ENCODE measurements at places on chromosomes 5 and 9. TPM values are rescaled to one million over a fixed set of nuclear protein-coding genes. Genes with fewer than 3 reads are reported as not detected.

Gene SLC45A2
- not detected for total RNA-seq

Gene TLX3
- not detected for total RNA-seq

Gene SLC4A9
- total RNA-seq: under 0.01 TPM

Gene DROSHA
- total RNA-seq: 107 TPM

Gene KIAA1191
- total RNA-seq: 79.9 TPM
